ENCODE measurements at places on chromosomes 12 and 14. TPM values are rescaled to one million over a fixed set of nuclear protein-coding genes. Genes with fewer than 3 reads are reported as not detected.

The DDIT3 gene
- 23.8 TPM for total RNA-seq

DNA sequence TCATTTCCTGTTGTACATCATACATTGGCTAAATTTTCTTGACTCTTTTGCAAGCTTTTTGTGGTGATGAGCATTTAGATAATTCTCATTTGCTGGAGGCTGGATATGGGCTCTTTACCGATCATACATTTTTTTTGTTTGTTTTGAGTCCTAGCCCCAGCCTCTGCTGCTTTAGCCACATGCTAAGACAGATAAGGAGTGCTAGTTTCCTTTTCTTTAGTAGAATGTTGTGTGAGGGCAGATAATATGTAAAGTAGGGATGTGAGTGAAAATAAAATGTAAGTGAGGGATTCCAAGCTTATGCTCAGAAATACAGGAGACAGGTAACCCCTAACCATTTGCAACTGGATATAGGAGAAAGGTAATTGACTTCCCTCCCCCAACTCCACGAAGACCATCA is 405.7 kb downstream of the TRHDE start:
- DNase-seq: no peak

DNA sequence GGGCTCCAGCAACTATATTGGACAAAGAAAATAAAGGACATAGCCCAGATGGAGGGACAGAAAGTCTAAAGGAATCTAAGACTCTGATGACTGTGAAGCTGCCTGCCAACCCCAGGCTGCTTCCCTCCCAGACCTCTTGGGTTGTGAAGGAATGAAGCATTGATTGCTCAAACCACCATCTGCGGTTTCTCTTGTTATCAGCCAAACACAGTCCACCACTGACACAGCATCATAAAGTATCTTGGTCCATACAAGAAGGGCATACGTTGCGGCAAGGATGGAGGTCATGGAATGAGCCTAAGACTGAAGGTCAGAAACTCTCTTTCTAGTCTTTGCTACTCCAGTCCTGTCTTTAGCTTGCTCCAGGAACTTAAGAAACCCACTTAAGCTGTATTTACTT is 58.5 kb upstream of the PLXNC1 start:
- DNase-seq: no peak

DNA sequence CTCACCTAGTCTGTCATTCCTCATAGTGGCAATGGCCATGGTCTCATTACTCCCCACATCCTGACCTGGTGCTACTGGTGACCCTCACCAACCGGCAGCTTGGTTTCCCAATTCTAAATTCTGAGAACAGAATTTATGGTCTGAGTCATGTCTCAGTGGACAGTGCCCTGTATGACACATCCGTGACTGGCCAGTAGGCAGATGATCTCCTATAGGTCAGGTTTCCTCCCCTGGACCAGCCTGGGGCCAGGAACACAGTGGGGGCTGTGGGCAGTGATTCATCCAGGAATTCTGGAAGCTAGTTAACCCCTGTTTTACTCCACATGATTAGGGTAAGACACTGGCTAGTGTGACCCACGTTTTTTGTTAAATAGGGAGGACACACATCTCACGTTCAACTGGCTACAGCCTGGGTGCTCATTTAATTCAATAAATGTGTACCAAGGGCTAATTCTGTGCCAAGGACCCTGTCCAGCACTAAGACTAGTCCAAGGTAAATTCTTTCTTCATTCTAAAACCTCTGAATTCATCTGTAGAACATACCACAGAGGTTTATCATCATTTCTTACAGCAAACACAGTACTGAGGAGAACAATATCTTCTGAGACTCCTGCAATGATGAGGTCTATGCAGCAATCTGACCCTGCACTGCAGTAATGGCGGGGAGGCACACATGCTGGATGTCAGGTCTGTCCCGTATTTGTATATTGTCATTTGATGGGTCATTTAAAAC is 249.6 kb upstream of the TBX3 start:
- no peak for DNase-seq

GRCh38 chr12:100229036-100229635 is 28.5 kb downstream of the ACTR6 start:
- DNase-seq: no peak

DNA sequence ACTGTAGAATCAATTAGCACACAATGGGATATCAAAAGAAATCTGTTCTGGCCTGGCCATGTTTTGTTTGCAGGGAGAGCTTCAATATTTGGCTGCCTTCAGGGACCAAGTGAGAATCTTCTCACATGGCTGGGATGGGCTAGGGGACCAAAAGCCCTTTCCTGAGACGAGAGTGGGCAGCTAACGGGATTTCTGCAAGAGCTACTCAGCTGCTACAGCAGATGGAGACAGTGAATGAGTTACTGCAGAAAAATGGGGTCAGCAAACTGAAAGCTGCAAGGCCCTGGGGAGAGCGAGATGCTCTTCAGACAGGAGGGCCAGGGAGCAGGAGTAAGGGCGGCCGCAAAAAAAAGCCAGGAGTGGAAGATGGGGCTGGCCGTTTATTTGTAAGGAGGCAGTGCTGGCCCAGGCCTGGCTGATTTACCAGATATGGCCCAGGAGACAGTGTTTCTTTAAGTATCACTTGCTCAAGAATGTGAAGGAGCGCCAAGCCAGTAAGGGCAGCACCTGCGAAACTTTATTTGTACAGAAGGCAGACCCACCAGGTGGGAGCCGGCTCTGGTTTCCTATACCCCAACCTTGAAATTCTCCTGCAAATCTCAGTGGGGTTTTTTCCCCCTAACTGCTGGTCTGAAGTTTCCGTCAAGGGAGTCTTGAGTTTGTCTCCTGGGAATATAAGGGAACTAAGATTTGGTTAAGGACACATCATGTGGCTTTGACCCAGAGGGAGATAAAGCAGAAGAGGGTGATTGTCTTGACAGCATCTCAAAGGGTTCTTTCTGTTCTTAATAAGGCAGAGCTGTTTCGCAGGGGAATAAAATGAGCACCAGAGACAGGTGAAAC is 57.8 kb downstream of the SSH1 start:
- peak; percentile 66 for DNase-seq

The GARIN6 gene
- not detected for total RNA-seq

Data from tongue (tissue), 3 donors.